Right lobe of liver (tissue), 6 donors: ENCODE measurements at places on chromosomes 11 and 22. TPM values are rescaled to one million over a fixed set of nuclear protein-coding genes. Genes with fewer than 3 reads are reported as not detected.

Gene MRPL40
- 28.8 TPM for total RNA-seq

Gene FADS2
- 4.2 TPM for total RNA-seq

DNA sequence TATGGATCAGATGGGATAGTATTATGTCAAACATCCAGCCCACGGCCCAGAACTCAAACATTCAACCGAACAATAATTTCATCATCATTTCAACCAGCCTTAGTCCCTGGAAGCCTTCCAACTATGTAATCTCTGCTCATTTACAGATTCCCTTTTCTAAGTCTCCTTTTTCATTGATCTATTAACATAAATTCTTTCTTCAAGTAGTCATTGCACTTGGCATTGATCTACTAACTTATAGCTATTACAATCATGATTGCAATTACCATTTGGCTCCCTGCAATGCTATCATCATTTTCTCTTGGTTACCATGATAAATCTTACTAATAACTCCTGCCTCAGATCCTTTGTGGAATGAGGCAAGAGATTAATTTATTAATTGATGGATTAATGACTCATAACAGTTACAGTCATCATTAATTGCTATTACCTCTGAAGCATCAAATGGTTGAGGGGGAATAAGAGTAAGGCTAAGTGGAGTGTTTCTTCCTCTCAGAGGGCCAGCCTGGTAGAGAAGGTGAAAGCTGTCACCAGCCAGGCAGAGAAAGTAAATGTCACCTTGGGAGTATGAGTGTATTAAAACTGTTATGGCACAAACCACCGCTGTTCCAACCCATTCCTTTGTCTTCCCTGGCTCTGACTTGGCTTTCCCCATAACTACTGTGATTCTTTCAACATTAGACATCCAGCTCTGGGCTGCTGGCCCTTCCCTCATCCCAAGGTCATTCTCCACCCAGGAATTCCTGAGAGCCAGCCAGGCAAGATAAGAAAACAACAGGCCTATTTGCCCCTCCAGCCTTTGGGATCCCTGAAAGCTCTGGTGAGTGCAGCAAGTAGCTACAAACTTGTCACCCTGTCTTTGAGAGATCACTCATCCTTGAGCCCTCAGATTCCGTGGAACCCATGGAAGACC lies 174.7 kb downstream of the RRAS2 start:
- no peak for DNase-seq

DNA sequence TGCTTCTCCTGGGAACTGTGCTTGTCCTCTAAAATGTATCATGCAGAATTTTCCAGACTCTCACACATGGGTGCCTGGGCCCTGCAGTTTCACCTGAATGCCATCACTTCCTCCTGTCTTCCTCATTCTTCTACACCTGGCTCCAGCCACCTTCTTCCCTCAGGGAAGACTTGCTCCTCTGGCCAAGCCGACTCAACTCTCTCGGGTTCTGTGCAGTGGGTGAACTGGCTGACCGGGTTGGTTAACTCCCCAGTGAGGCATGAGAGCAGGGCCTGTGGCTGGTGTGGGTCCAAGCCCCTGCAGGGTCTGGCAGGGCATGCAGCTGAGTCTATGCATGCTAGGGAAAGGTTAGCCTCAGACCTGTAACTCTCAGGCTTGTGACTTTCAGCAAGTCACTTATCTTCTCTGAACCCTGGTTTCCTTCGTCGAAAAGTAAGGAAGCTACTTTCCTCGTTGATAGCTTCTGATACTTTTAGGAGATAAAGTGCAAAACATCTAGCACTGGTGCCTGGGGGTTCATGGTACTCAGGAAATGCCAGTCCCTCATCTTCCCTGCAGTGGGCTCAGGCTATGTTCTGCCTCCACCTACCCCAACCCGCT lies 11.9 kb downstream of the CD82 start:
- no peak for DNase-seq

- DNase-seq = no peak
These were observed 2.4 kb upstream of the DENND6B start for GRCh38 chr22:50329236-50329635.
